ENCODE measurements at places on chromosomes 11 and 22.

DNA sequence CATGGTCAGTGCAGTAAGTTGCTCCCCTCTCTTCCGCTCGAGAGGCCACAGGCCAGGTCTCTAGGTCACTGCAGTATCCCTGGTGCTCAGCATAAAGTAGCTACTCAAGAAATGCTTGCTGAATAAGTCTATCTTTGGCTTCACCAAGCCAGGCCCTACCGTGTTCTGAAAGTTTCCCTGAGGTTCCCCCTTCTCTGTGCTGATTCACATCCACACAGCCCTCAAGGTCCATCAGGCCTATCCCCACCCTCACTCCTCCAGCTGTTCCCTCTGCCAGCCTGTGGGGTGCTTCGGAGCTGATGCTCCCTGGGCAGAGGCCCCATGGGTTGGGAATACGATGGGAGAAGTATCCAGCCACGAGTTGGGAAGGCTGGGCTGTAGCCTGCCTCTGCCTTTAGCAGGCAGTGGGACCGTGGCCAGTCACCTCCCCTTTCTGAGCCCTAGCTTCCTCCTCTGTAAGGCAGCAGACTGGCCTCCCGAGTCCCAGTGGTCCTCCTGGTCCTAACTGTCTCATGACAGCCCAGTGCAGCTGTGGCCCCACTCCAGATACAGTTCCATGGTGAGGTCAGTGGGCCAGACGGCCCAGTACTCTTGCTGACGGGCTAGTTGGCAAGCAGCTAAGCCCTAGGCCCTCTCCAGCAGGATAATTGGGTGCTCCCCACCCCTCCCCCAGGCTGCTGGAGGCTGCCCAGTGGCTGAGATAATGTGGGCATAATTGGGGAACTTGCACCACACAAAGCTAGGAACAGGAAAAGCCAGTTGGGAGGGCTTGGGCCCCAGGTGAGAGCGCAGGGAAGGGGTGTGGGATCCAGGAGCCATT is 48.2 kb downstream of the NECTIN1 start:
- H3K27me3 ChIP-seq: no peaks in the 10 kb centered on the region
- no peak overlapping the region for H3K4me3 ChIP-seq
- H3K4me1 ChIP-seq: peaks cover 30% of the 10 kb centered on the region
- DNase-seq: peak; percentile 67
- H3K27ac ChIP-seq: peak overlapping the region; percentile 63

- no peak overlapping the region for H3K4me3 ChIP-seq
- no peaks in the 10 kb centered on the region for H3K27me3 ChIP-seq
- no peak for DNase-seq
- H3K36me3 ChIP-seq: no peaks in the 10 kb centered on the region
- no peaks in the 10 kb centered on the region for H3K4me1 ChIP-seq
- no peak overlapping the region for H3K27ac ChIP-seq
These were observed 10.0 kb upstream of the TMA7B start for GRCh38 chr22:39949964-39950737.

DNA sequence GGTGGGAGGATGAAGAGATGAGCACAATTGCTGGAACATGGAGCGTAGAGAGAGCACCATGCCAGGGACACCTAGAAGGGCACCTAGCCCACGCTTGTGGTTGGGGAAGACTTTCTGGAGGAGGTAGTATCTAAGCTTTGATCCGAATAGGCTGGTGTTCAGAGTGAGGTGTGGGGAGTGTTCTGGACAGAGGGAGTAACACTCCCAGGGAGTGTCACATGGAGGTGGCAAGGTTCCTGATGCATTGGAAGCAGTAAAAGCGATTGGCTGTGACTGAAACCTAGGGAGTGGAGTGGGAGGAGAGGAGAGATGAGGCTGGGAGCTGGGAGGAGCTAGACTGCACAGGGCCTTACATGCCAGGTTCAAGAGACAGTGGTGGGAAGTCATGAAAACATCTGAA is 188.0 kb upstream of the NCAM1 start:
- H3K36me3 ChIP-seq: no peaks in the 10 kb centered on the region
- no peak for DNase-seq
- H3K27ac ChIP-seq: no peak overlapping the region

DNA sequence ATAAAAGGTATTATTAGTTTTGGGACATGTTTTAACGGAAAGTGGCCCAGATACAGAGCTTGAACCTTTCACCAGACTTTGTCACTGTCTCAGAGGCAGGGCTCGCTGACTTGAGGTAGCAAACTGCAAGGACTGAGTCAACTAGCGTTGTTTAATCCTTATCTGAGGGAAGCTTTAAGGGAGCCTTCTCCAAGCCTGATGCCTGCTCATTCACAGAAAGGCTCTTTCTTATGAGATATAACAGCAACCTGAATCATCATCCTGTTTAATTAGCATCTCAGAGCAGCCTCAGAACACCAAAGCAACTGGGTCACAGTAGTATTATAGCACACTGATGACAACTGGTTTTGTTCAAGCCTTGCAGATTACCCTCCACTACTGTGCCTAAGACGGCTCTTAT is 54.2 kb upstream of the CYP2D6 start:
- H3K4me1 ChIP-seq: no peaks in the 10 kb centered on the region
- H3K36me3 ChIP-seq: no peaks in the 10 kb centered on the region
- H3K27me3 ChIP-seq: no peaks in the 10 kb centered on the region
- H3K27ac ChIP-seq: no peak overlapping the region
- DNase-seq: no peak

GRCh38 chr11:128505449-128506065 is 81.8 kb downstream of the ETS1 start:
- H3K36me3 ChIP-seq: no peaks in the 10 kb centered on the region
- no peak overlapping the region for H3K27ac ChIP-seq
- DNase-seq: no peak
- no peaks in the 10 kb centered on the region for H3K4me1 ChIP-seq
- H3K4me3 ChIP-seq: no peak overlapping the region

- H3K27me3 ChIP-seq: no peaks in the 10 kb centered on the region
- no peak overlapping the region for H3K4me3 ChIP-seq
- no peak overlapping the region for H3K27ac ChIP-seq
- no peaks in the 10 kb centered on the region for H3K4me1 ChIP-seq
- no peaks in the 10 kb centered on the region for H3K36me3 ChIP-seq
These were observed 311.5 kb downstream of the NTM start for GRCh38 chr11:131681920-131682319.

DNA sequence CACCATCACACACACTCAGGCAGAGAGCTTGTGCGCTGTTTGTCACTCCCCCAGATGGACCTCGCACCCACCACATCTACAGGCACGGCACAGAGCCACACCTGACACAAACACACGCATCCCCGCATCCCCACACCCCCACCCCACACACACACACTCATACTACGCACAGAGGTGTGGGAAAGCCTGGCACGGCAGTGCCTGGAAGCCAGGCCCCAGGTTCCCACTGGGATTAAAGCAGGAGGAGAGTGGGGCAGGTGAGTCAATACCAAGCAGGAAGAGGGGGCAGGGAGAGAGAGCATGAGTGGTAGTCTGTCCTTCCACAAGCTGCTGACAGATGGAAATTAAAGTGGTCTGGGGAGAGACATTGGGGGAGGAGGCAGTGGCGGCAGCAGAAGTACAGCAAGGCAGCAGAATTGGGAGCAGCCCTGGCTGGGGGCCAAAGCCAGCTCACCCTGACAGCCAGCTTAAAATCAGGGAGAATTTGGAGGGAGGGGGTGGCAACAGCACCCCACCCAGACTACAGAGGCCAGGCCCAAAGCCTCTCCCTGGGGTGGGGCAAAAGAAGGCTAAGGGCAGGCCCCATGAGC is 20.7 kb downstream of the TNKS1BP1 start:
- H3K4me1 ChIP-seq: peaks cover 11% of the 10 kb centered on the region
- H3K27me3 ChIP-seq: no peaks in the 10 kb centered on the region
- H3K36me3 ChIP-seq: peaks cover 23% of the 10 kb centered on the region
- no peak overlapping the region for H3K4me3 ChIP-seq
- DNase-seq: no peak

DNA sequence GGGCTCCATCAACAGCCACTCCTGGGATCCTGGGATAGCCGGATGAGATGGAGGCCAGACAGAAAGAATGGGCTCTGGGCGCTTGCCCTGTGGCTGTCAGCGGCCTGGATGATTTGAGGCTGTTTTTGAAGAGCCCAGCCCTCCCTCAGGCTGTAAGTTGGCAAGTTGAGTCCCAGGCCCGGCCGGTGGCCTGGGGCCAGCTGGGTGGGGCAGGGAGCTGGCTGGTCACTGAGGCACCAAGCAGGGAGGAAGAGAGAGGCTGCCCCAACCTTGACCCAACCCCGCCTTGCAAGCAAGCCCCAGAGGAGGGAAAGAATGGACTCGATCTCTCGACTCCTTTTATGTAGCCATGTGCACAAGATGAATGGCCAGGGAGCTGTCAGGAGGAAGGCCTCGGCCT is 34.9 kb downstream of the RIBC2 start:
- no peaks in the 10 kb centered on the region for H3K4me1 ChIP-seq
- no peak for DNase-seq
- no peaks in the 10 kb centered on the region for H3K36me3 ChIP-seq
- H3K27me3 ChIP-seq: no peaks in the 10 kb centered on the region

DNA sequence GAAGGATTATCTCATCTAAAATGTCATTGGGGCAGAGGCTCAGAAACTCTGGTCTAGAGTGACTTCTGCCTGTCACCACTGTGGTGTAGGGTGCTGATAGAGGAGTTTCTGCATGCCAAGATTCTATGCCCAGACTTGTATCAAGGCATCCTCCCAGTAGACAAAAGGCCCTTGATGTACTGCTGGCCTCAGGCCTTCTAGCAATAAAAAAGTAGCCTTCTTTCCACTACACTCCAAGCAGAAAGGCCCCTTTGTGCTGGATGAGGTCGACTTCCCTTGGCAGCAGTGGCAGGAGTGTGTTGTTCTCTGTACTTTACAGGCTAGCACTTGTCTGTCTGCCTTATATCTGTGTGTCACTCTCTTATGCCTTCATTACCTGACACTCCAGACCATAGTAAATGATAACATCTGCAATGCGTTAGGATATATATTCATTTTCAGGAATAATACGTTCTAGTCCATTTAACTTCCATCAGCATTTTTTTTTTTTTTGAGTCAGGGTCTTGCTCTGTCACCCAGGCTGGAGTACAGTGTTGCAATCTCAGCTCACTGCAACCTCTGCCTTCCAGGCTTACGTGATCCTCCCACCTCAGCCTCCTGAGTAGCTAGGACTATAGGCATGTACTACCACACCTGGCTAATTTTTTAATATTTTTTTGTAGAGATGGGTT is 49.5 kb upstream of the RRM1 start:
- no peak overlapping the region for H3K27ac ChIP-seq
- H3K4me3 ChIP-seq: no peak overlapping the region
- no peaks in the 10 kb centered on the region for H3K36me3 ChIP-seq
- peak; percentile 65 for DNase-seq
- no peaks in the 10 kb centered on the region for H3K27me3 ChIP-seq

GRCh38 chr22:39240831-39241793 is 3.7 kb downstream of the PDGFB start:
- H3K4me3 ChIP-seq: peak overlapping the region; percentile 56
- H3K27me3 ChIP-seq: no peaks in the 10 kb centered on the region
- no peaks in the 10 kb centered on the region for H3K36me3 ChIP-seq
- DNase-seq: peak; percentile 83
- peaks cover 36% of the 10 kb centered on the region for H3K4me1 ChIP-seq

GRCh38 chr22:26707581-26707980 is 50.2 kb downstream of the MIAT start:
- H3K36me3 ChIP-seq: no peaks in the 10 kb centered on the region
- H3K27me3 ChIP-seq: no peaks in the 10 kb centered on the region
- no peak overlapping the region for H3K27ac ChIP-seq
- no peaks in the 10 kb centered on the region for H3K4me1 ChIP-seq
- no peak overlapping the region for H3K4me3 ChIP-seq

DNA sequence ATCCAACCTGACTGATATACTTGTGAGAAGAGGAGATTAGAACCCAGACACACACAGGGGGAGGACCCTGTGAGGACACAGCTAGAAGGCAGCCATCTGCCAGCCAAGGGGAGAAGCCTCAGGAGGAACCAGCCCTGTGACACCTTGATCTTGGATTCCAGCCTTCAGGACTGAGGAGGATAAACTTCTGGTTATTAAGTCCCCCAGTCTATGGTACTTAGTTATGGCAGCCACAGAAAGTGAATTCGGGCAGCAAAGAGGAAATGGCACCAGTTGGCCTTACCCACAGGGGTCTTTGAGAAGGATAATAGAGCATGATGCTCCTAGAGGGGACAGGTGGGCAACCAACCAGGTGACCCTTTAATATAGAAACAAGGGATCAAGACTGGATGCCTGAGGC is 49.4 kb downstream of the ASCL2 start:
- peak overlapping the region; percentile 61 for H3K27ac ChIP-seq
- H3K4me1 ChIP-seq: no peaks in the 10 kb centered on the region

GRCh38 chr11:125923633-125924032 is 19.3 kb downstream of the DDX25 start:
- no peaks in the 10 kb centered on the region for H3K36me3 ChIP-seq
- no peak for DNase-seq
- H3K27me3 ChIP-seq: no peaks in the 10 kb centered on the region
- no peak overlapping the region for H3K4me3 ChIP-seq
- H3K4me1 ChIP-seq: no peaks in the 10 kb centered on the region
- no peak overlapping the region for H3K27ac ChIP-seq

DNA sequence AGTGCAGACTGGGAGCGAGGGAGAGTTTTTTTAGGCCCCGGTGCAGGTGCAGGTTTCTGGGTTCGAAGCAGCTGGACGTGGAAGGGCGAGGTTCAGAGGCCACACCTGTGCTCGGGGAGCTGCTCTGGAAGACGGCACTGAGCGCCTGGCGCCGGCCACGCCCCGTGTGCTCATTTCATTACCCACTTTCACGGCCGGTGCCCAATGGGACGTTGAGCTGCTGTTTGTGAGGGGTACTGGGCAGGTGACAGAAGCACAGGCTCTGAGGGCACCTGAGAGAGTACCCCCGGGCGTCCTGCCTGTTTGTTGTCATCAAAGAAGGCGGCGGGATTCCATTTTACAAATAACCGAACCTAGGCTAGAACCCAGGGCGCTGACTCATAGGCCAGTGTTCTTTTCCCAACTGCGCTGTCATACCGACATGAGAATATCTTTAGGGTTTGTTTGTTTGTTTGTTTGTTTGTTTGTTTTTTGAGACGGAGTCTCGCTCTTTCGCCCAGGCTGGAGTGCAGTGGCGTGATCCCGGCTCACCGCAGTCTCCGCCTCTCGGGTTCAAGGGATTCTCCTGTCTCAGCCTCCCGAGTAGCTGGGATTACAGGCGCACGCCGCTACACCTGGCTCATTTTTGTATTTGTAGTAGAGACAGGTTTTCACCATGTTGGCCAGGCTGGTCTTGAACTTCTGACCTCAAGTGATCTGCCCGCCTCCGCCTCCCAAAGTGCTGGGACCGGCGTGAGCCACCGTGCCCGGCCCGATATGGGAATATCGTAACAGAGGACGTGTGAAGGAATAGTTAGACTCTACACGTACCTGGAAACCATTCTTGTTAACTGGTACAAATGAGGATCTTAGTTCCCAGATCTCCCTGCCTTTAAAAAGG is 16.6 kb upstream of the SPTBN2 start:
- no peaks in the 10 kb centered on the region for H3K27me3 ChIP-seq
- peak overlapping the region; percentile 68 for H3K4me3 ChIP-seq
- peak; percentile 30 for DNase-seq
- no peaks in the 10 kb centered on the region for H3K36me3 ChIP-seq

Measured in prostate gland (tissue), 2 donors.